ENCODE measurements at places on chromosomes 7 and 10. TPM values are rescaled to one million over a fixed set of nuclear protein-coding genes. Genes with fewer than 3 reads are reported as not detected.

The VSTM4 gene
- 2.2 TPM for total RNA-seq

The VWA2 gene
- 2.8 TPM for total RNA-seq

The LLCFC1 gene
- total RNA-seq, result not detected

The HABP2 gene
- not detected for total RNA-seq

The NKX6-2 gene
- total RNA-seq, result not detected

The ASZ1 gene
- total RNA-seq, result not detected
